Activated CD4-positive, alpha-beta T cell treated with anti-CD3 and anti-CD28 coated beads for 4 hours (primary cell): ENCODE measurements at places on chromosomes 12 and 14.

GRCh38 chr12:69304284-69304683 is 43.9 kb upstream of the LYZ start:
- no peak for DNase-seq

DNA sequence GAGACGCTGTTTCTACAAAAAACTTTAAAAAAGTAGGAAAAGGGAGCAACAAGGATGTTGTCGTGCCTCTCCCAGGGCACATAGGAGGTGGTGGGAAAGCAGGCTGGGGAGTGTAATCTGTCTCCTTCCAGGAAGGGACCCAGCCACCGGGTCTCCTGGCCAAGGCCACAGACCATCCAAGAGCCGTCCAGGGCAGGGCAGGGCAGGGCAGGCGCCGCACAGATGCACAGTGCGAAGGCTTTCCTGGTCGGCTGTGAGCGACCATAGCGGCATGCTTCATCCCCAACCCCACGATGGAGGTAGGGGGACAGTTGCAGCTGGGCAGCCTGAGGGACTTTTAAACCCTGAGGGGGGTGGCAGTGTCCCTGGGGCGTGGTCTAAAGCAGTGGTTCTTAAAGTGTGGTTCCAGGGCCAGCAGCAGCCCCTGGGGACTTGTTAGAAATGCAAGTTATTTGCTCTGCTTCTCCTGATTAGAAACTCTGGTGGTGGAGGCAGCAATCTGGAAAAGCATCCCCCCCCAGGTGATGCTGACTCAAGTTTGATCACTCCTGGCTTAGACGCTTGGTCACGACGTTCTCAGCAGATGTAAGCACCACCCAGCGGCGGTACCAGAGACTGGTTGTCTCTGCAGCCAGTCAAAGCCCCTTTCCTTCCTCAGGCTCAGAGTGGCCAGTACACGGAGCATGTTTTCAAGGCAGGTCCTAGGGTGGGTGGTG is 197.4 kb upstream of the PRMT8 start:
- no peak for DNase-seq

GRCh38 chr14:50082308-50082742 is 34.0 kb downstream of the VCPKMT start:
- DNase-seq, result peak; percentile 48

- DNase-seq, result no peak
Observed at GRCh38 chr12:12804432-12804886, 8.7 kb upstream of the DDX47 start.

DNA sequence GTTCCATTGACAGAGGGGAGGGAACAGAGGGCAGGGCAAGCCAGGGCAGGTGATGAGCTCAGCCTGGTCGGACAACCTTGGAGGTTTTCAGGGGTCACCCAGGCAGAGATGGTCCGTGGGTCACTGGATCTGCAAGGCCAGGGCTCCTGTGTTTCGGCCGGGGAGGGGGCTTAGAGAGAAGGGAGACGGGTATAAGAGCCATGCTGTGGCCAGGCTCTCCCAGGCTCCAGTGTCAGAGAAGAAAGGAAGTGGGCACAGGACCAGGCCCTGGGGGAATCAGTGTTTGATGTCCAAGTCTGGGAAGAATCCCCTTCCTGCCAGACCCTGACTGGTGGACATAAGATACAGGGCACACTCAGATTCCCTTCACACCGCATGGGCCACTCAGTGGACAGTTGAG is 36.9 kb downstream of the DIO3 start:
- DNase-seq, result no peak

DNA sequence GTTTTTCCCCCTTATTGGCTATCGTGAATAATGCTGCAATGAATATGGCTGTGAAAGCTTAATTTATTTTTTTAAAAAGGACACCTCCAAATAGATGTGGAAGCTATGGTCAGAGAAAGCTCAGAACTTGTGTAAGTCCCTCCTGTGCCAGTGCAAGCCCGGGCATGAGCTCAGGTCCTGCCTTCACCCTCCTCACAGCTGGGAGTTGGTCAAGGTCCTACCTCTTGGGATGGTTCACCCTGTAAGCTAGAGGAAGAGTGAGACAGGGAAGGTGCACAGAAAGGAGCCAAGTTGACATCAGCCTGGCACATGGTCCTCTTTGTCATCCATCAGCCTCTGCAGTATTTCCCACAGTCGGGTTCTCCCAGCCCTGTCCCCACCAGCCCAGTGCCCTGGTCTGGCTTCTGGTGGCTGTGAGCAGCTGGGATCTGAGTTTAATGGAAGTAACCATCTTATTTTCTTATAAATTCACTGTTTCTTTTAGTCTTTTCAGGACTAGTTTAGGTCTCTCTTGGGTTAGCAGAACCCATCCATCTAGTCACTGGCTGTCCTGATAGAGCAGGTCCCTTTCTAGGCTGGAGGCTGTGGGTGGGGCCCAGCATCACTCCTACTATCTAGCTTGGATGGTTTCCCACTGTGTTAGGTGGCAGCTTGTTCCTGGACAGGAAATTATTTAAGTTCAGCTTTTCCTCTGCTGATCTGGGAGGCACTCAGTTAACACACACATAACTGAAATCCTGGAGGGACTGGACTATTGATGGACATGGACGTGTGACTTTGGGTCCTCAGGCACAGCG is 11.8 kb upstream of the PLEKHG3 start:
- DNase-seq, result no peak

DNA sequence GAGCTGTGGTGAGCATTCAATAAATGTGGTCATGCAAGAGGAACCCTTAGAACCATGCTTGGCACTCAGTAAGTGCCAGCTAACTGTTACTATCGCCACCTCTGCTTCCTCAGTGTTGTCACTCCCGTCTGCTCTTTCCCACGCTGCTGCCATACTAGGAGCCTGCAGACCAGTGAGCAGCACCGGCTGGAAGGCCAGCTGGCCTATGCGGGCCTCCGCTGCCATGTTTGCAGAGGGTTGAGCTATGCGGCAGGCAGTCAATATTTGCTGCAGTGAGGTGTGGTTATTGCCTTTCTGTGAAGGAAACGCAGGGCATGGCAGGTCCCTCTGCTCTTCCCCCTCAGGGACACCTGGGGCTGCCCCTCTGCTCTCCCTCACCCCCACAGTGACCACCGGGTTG is 13.0 kb downstream of the KMT5A start:
- no peak for DNase-seq

GRCh38 chr12:56537546-56537945 is 15.9 kb downstream of the RBMS2 start:
- no peak for DNase-seq

DNA sequence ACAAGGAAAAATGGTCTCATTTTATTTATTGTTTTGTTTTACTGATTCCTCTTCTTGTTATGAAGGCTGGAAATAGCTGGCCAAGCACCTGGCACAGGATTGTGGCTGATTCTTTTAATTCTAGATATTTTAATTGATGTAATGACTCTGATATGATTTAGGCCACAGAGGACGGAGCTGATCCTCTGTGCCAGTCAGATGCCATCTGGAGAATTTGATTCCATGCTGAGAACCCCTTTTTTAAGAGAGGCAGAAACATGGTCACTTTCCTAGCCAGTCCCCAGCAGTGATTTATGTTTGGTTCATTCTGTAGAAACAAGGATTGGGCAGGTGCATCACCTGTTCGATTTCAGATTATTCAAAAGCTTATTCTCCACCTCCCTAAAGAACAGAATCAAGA is 77.6 kb downstream of the STAB2 start:
- no peak for DNase-seq

- no peak for DNase-seq
Observed at GRCh38 chr12:93025145-93026103, 96.3 kb upstream of the EEA1 start.

- DNase-seq, result no peak
Observed at GRCh38 chr12:58026426-58026825, 85.1 kb downstream of the ATP23 start.

- DNase-seq, result no peak
Observed at GRCh38 chr12:86698641-86698980, 442.4 kb upstream of the MGAT4C start.

GRCh38 chr12:109124878-109125648 is 8.7 kb downstream of the ACACB start:
- DNase-seq, result no peak

DNA sequence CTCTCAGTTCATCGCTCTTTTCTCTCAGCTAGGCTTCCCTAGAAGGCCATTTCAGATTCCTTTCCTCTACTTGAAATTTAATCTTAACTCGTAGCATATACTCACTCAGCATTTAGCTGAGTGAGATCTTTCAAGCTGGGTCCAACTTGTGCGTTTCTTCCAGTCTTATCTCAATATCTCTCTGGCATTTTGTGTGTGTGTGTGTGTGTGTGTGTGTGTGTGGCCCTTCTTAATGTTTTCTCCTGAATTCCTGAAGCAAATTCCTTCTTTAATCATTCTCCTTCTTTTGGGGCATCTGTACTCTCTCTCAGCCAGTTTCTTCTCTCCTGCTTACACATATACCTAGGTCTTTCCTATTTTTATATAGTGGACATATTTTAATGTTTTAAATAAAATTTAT is 129.1 kb downstream of the KITLG start:
- DNase-seq, result no peak

DNA sequence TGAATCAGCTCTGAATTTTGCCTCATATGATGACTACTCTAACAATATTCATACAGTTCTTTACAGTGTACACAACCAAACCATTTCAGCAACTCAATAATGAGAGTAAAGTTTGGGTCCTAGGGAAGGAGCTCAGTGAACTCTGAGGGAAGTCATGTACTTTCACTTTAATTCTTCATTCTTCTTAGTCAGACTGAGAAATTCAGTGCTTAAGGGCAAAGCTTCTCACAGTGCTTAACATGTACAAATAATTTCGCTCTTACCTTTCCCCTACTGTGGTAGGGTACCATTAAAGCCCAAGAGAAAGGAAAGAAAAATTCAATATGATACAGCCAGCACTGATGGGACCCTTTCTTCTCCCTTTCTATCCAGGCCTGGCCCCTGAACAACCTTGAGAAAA is 435.0 kb downstream of the NELL2 start:
- no peak for DNase-seq

DNA sequence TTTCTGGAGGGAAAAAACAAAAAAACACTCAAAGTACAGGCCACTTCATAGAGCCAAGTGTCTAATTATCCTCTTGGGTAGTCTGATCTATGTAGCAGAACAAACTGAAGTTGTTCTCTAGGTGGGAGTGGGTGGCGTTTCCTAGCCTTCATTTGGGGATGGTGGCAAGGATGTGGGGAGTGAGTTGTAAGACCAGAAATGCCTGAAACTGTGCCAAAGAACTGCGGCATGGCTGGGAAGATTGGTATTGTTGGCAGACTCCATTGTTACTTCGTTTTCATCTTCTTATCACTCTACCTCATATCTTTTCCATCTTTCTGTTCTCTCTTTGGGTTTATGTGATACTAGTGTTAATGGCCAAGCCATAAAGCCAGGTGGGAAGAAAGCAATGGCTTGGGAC is 177.3 kb upstream of the DDHD1 start:
- no peak for DNase-seq

- DNase-seq, result peak; percentile 14
Observed at GRCh38 chr12:107372229-107372658, 278.9 kb upstream of the CRY1 start.

DNA sequence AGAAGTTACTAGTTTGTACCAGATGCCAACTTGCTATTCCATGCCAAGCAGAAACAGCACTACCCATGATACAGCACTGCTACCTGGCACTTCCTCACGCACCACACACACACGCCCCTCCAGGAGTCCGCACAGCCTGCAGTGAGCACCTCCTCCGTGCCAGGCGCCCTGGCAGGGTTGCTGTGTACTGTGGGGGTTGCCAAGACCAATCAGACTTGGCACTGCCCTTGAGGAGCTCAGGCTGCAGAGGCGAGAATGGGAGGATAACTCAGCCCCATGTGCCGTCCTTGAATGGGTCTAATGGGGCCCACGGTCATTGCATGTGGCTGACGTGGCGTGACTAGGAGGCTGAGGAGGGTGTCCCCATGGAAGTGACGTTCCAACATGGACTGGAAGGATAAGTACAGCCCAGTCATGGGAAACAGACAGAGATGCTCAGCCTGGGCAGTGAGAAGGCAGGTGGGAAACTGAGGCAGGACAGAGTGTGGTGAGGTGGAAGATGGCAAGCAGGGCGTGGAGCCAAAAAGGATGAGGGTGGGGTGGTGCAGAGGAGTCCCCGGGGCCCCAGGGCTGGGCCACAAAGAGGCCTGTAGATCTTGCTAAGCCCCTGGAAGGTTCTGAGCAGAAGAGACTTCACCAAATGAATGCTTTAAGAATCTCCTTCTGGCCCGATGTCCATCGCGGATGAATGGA is 65.3 kb upstream of the C14orf180 start:
- DNase-seq, result no peak

GRCh38 chr12:94149119-94149780 is 873 bp downstream of the PLXNC1 start:
- DNase-seq, result peak; percentile 50

- DNase-seq, result no peak
Observed at GRCh38 chr12:16399101-16399500, 51.7 kb downstream of the MGST1 start.

DNA sequence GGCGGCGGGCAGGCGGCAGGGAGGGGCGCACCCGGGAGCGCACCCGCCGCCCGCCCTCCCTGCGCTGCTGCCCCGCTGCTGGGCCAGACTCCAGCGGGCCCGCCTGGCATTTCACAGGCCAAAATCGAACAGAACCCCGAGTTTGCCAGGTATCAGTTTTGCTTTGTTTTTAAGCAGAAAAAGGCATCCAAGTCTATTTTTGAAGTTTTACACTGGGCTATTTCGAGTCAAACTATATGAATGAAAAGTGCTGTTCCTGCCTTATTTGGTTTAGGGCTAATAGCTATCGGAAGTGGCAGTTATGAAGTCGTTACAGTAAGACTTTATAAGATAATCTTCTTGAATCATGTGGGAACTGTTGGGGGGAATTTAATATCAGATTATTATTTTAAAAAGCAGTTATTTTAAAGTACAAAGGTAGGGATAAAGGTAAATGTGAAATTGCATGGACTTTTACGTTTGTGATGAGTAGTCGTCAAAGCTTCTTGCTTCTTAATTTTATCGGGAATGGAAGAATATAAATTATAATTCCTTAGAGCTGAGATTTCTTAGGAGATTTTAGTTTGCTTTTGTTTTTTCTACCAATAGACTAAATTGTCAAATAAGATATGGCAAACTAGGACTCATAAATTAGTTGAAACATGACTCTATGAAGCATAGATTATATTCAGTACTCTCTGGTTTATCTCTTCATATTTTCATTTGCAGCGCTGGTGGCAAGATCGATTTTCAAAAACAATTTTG is 1.1 kb downstream of the MSRB3 start:
- no peak for DNase-seq

GRCh38 chr14:102503641-102504327 is 5.8 kb downstream of the ANKRD9 start:
- DNase-seq, result no peak

DNA sequence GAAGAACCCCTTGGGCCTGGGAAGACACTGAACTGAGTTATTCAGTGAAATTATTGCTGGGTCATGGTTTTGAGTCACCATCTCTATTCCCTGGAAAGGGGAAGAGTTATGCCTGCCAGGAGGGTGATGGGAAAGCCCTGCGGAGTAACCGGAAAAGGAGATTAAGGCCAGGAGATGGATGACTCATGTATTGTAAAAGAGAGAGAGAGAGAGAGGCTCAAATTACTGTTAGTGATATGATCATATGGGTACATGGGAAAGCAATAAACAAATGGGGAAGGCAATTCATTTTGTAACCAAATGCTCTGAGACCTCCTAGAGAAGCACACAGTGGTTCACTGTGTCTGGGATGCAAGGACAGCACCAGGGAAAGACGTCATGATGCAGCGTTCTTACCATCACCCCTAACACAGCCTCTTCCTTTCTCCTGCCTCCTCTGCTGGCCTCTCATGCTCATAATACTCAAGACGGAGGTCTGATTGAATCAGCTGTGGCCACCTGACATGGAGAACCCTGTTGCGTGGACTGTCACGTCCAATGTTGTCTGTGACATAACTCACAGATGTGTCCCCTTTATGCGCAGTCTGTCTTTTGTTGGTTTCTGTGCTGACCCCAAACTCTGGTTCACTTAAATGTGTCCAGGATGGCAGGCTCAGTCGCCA is 243.7 kb downstream of the TMEM132D start:
- DNase-seq, result no peak

- no peak for DNase-seq
Observed at GRCh38 chr14:38964630-38965029, 138.4 kb downstream of the SEC23A start.
